Ecto neural progenitor cell (in vitro differentiated cells): ENCODE measurements at places on chromosomes 13 and 19.

DNA sequence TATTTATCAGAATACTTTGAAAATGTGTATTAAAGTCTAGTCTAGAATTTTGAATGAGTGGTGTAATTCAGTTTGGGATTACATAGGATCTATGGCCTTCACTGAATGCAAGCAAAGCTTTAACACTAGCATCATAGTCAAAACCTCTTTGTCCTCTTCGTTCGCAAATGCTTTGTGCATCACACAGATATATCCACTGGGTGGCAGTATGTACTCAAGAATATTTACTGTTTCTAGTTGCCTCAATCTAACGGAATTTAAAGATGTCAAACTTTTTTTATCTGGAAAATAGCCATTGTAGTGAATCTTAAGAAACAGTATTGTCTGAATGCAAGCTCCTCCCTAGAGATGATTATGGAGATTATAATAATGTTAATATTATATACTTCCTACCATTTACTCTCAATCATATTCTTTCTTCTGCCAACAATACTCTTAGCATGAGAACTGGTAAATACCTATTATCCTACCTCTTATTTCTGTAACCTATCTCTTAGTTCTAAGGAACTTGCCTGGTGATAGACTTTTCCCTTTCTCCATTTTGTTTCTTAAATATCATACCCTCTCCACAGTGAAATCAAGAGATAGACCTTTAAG, 25.8 kb downstream of the LACC1 start:
- no peak for DNase-seq

- DNase-seq: no peak
Measured at GRCh38 chr13:91153372-91153771, 194.1 kb upstream of the MIR17HG start.

- peak; percentile 82 for DNase-seq
Measured at GRCh38 chr19:8609279-8610040, 1.1 kb downstream of the ADAMTS10 start.

- no peak for DNase-seq
Measured at GRCh38 chr13:69296130-69296529, 811.5 kb upstream of the ATXN8OS start.

GRCh38 chr19:2803486-2804155, 16.0 kb upstream of the ZNF554 start:
- no peak for DNase-seq
